ENCODE measurements at places on chromosomes 6 and 20.

DNA sequence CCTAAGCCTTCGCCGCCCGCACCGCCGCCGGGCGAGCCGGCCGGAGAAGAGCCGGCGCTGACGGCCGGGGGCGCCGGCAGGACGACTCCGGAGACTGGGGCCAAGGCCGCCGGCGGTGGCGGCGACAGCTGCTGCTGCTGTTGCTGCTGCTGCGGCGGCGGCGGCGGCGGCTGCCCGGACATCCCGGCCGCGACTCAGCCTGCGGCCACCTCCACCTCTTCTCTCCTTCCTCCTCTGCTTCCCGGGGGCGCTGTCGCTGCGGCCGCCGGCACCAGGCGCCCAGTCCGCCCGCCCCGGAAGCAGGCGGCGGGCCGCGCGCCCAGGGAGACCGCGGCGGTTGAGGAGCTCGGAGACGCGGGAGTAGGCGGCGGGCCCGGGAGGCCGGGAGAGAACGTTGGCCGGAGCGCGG, 307 bp downstream of the RANBP9 start:
- DNase-seq = peak; percentile 62

GRCh38 chr20:52529826-52530225, 338.2 kb upstream of the ZFP64 start:
- no peak for DNase-seq

- no peak for DNase-seq
These were observed 23.1 kb downstream of the USP45 start for GRCh38 chr6:99492092-99492491.

- DNase-seq = peak; percentile 70
These were observed 9.0 kb downstream of the ATF6B start for GRCh38 chr6:32118782-32119628.

GRCh38 chr6:3114377-3114776, 4.1 kb upstream of the BPHL start:
- no peak for DNase-seq

- no peak for DNase-seq
These were observed 540.1 kb upstream of the CHD6 start for GRCh38 chr20:42158272-42158671.

DNA sequence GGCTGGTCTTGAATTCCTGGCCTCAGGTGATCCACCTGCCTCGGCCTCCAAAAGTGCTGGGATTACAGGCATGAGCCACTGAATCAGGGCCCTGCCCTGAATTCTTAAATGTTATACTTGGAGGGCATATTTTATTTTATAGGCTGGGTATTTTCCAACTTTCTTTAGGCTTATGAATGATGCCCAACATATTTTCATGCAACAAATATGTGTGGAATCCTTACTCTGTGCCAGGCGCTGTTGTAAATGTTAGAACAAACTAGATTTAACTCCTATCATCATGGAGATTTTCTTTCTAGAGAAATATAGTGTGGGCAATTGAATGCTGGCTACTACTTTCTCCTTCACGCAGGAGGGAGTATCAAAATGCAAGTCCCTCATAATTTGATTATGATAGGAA, 71.2 kb downstream of the SAMD5 start:
- no peak for DNase-seq

DNA sequence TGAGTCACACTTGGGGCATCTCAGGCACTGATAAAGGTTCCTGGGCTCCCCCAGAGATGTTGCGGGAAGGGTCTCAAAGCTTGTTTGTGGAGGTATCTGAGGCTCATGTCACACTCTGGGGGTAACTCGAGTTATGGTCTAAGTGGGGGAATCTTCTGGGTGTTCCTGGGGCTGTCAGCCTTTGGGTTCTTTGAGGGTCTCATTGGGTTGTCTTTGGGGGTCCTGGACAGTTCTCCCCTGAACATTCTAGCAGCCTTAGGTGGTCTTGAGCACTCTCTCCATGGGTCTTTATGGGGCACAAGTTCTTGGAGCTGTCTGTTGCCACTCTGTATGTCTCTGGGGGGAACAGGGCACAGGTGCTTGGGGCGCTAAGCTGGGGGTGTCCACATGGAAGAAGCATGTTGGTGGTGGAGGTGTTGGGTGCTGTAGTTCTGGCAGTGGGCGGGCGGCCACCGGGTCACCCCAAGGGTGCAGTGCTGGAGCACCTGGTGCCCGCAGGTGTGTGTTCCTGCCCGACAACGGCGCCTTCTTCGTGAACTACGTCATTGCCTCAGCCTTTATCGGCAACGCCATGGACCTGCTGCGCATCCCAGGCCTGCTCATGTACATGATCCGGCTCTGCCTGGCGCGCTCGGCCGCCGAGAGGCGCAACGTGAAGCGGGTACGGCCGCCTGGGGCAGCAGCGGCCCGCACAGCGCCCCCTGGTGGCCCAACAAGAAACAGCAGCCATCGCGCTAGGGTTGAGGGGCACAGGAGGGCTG, 7.1 kb upstream of the CAPN11 start:
- peak; percentile 53 for DNase-seq

DNA sequence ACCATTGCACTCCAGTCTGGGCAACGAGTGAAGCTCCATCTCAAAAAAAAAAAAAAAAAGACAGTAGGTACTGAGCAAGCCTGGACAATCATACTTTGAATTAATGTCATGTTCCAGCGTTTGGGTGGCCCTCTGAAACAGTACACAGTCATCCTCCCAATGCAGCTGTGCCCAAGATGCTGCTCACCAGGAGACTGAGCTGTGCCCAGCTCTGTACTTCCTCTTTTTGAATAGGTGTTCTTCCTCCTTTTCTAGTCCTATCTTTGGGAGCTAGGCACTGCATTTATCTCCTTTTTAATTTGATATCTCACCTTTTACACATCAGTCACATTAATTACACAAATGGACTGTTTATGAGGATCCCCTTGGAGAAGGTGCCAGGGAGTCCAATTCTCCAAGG, 101.5 kb downstream of the RPP40 start:
- no peak for DNase-seq

- peak; percentile 41 for DNase-seq
These were observed 184.1 kb downstream of the MTFR2 start for GRCh38 chr6:136066005-136066404.

All from HT1080 (cell line).